ENCODE measurements at places on chromosomes 16 and 17.
A peak's percentile ranks its signal among the peaks of the same experiment; 100 is the strongest.

- DNase-seq = peak; percentile 36
Observed at GRCh38 chr16:78704416-78704815, 605.0 kb downstream of the WWOX start.

- DNase-seq = no peak
Observed at GRCh38 chr16:27364493-27365141, 37.4 kb upstream of the IL21R start.

DNA sequence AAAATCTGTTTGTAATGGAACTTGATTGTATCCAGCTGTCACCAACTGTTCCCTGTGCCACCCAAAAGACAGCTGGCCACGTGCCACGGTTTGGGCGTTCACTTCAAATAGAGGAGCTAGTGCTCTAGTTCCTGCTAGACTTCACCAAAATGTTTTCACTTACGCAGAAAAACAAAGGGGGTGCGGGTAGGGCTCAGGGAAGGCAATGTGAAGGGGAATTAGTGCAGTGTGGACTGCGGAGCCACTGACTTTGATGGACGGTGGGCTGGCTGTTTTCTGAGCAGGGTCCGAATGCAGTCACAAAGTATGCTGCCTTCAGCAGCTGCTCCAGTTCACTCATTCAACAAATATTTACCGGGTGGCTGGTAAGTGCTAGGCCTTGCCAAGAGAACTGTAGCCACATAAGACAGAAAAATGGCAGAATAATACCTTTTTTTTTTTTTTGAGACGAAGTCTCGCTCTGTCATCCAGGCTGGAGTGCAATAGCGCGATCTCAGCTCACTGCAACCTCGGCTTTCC is 7.6 kb upstream of the CYTH1 start:
- DNase-seq = peak; percentile 36

DNA sequence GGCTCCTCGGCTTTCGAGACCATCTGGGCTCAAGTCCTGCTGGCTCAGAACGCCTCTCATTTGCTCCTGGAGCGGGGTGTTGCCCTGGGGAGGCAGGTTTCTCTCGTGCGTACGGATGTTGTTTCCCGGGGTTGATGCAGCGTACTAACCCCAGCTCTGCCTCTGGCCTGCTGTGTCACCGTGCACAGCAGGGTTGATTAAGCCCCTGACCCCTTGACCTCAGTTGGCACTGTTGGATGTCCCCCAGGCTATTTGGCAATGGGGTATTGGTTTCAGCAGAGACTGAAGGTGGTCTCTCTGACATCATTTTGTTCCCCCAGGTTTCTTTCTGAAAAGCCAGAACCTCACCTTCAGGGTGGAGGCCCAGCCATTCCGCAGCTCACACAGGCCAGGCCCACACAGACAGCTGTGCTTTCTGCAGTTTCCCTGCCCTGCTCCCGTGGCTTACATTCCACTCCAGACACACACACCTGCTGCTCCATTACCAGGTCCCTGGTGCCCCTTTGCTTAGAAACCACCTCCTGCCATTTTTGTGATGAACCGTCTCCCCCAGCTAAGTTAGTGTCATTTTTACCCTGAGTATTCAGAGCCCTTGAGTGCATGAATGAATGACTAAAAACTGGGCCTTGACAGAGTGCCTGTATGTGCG is 233.5 kb downstream of the CCDC182 start:
- no peak for DNase-seq

- DNase-seq = no peak
Observed at GRCh38 chr17:74426551-74427047, 5.3 kb upstream of the GPRC5C start.

DNA sequence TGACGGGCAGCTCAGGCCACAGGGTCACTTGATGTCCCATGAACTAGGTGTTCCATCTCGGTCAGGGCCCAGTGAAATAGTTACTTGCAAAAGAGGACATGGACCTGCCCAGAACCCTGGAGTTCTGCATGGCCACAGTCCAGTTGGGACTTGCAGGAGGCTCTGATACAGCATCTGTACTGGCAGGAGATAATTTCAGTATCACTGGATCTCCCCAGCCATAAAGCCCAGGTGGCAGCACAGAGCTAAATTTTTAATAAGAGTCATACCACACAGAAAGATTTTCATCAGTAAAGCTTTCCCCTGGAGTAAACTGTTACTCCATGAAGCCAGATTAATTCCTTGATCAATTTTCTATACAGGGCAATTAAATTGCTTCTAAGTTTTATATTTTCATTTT is 18.0 kb upstream of the SLC16A5 start:
- DNase-seq = no peak

- DNase-seq = no peak
Observed at GRCh38 chr17:29126268-29126930, 53.8 kb downstream of the MYO18A start.

GRCh38 chr17:38324772-38325171 is 19.0 kb downstream of the GPR179 start:
- no peak for DNase-seq

DNA sequence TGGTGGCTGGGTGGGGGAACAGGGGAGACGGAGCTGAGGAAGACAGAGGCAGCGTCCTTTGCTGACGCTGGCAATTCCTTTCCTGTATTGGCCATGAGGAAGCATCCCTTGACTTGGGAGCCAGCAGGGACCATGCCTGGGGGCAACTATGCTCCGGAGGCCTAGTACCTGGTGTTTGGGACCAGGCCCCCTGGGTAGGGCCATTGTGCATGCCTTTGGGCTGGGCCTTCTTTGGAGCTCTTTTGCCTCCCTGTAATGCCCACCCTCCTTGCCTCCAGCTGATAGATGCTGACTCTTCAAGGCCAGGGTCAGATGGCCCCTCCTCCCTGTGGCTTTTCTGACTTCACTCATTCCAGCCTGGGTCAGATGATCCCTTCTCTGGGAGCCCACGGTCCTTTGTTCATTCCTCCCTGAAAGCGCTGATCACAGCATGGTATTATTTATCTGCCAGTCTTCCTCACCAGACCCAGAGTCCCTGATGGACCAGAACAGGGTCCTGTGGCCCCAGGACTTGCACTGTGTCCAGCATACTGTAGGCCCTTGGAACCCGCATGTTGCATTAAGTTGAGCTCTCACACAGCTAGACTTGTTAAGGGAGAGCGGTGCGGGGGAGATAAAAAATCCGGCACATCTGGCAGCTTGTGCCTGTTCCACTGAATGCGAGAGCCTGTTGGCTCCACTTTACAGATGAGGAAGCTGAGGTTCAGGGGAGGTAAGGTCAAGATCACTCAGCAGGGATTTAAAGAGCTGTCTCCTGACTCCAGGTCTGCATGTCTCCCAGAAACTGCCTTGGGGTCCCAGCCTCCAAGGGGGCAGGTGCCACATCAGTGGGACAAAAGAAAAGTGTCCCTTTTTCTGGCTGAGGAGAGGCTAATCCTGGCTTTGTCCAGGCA is 2.9 kb downstream of the STARD3 start:
- no peak for DNase-seq

DNA sequence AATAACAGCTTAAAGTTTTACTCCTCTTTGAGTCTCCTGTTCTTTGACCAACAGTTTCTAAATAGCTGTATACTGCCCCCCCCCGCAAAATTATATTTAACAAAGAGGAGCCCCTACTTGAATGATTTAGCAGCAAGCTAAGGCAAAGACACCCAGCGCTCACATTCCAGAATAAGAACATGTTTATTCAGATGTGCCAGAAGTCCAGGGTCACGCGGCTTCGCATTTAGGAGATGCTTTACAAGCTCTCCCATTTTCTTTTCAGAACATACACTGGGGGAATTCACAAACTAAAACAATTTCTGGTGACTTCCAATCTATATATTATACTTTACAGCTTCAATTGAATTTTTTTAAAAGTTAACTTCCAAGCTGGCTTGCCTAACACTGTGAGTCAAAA is 5.3 kb downstream of the PLD6 start:
- DNase-seq = no peak

- no peak for DNase-seq
Observed at GRCh38 chr17:39923836-39924690, 3.3 kb downstream of the ORMDL3 start.

DNA sequence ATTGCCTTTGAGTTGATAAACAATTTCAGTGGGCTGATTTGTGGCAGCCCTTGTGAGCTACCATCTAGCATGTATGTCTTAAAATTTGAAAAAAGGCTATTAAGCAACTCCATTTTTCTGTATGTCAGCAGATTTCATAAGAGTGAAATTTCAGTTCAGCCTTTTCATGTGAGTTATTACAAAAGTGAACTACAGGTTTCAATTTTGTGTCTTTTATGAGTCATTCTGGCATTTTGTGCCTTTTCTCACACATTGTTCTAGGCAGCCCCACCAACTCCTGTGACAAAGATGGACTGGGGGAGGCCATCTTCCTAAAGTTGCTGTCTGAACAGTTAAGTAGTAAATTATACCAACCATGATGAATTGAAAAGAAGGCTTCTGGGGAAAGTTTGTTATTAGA is 52.1 kb downstream of the USP10 start:
- DNase-seq = no peak

DNA sequence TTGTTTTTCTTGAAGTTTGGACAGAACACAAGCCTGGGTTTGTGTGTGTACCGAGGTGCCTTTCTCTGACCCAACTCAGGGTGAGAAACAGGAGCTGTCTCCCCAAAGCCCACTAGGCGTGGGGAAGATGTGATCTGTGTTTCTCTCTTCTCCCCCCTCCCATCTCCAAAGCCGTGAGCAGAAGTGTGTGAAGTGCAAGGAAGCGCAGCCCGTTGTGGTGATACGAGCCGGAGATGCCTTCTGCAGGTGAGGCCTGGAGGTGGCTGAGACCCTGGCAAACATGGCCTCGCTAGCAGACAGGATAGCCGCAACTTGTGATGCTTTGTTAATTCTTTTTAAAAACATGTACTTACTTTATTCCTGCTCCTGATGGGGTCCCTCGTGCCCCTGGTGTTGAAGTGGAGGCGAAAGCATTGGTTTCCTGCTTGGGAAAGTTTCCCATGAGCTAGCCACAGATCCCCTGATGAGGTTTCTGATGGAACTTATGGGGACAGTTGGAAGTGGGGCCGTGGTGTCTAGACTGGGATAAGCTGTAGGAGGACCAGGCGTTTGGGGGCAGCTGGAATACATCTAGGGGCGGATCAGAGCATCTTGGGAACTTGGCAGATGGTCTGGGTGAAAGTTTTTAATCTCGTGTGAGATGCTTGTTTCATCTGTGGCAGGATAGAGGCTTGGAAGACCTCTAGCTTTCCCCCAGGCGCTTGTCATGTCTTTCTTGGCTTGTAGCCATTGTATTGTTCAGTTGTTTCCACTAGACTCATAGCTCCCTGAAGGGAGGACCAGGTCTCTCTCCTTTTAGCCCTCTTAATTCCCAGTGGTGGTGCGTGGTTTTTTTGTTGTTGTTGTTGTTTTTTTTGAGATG is 893 bp downstream of the CTU2 start:
- DNase-seq = no peak

DNA sequence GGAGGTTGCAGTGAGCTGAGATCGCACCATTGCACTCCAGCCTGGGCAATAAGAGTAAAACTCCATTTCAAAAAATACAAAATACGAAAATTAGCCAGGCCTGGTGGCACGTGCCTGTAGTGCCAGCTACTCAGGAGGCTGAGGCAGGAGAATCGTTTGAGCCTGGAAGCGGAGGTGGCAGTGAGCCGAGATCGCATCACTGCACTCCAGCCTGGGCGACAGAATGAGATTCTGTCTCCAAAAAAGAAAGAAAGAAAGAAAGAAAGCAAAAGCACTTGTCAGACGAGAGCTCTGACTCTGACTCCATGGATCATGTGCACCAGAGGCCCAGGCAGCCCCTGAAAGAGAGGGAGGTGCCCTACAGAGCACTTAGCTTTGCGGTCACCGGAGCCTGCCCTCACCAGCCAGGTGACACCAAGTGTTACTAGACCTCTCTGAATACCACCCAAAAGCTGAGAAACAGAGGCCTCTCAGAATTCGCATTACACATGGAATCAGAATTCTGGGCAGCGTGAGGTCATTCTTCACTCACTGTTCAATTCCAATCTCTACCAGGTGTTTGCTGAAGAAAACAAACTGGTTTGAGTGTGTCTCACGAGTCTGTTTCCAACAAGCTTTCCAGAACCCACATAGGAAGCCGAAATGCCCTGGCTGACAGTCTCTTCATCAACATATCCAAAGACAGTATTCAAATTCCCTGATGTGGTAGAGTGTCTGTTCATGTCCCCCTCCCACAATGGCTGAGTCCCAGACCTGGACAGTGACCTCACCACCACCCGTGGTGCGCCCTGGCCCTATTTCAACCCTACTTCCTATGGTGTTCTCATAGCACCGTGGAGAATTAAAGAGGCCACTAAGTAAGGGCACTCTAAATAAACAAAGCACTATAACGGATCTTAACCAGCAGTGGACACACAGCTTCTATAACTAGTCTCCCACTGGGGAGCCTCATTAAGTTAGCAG is 1.5 kb downstream of the FLCN start:
- no peak for DNase-seq

GRCh38 chr16:18950469-18951185 is 24.4 kb upstream of the SMG1 start:
- no peak for DNase-seq

DNA sequence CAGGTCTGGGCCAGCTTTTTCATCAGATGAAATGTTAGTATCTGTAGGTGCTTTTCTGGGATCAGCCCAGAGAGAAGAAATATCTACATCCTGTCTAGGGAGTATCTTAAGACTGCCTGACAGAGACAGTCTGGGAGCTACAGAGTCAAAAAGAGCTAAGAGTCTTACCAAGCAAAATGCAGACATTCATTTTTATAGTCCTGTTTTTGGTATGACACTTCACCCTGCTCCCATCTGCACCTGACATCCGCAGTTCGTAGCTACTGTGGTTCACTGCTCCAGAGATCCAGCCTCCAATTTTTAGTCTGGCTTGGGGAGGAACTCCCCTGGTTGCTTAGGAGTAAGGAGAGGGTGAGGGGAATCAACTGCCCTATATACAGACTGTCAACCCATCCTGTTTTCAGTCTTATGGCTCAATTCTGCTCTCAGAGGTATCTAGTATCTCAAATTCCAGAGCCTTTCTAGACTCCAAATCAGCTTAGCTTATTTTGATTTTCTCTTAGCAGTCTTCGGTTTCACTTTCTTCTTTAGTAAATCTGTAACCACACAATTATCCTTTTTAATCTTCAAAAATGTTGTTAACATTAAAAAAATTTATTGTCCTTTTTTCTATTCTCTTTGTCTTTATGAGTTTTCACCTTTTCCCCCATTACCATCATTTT is 97.8 kb downstream of the TMEM100 start:
- DNase-seq = no peak

DNA sequence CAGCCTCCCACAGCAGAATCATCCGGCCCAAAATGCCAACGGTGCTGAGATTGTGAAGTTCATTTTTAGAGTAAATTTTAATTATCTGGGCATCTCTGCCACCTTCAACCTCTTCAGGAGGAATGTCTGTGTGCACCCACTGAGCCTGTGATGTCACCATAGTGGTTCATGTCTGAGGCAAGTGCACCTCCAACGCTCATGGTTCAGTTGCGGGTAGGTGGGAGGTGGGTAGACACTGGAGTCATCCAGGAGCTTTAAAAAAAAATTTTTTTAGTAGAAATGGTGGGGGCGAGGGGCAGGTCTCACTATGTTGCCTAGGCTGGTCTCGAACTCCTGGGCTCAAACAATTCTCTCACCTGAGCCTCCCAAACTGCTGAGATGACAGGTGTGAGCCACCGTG is 1.9 kb downstream of the FLYWCH1 start:
- DNase-seq = no peak
